Activated T-cell treated with anti-CD3 and anti-CD28 coated beads for 24 hours (primary cell): ENCODE measurements at places on chromosomes 4 and X.
A peak's percentile ranks its signal among the peaks of the same experiment; 100 is the strongest.

DNA sequence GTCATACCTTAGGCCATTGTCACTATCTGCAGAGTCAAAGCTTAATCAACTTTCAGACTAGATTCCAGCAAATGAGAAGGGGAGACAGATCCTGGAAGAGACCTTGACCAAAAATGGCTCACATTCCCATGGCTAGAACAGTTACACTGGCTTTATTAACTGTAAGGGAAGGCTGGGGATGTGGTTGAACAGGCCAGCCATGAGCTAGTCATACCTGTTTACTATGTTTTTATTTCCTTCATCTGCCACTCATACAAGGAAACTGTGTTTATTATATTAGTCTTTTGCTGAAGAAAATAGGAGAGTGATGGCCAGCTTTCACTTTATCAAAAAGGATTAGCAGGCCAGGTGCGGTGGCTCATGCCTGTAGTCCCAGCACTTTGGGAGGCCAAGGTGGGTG lies 319.7 kb downstream of the RAPGEF2 start:
- DNase-seq = no peak

DNA sequence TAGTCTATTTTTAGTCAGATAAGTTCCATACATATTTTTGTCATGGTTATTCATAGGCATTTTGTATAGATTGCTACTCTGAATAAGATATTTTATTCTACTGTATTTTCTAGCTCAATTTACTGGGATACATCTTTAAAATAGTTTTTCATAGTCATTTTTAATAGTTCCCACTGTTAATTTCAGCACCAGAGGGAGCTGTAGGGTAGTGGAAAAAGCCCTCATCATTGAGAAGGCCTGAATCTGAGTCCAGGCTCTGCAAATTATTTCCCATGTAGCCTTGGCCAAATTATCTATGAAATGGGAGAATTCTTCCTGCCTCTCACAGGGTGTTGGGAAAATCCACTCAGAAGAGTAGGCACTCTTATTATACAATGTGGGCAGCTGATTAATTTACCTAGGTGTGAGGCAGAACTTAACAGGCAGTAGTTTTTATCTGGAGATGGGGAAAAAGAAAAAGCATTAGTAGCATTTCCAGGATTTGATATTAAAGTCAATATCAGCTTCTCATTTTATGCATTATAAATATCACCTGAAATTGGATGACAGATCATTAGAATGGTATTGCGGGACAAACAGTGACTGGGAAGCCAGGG lies 102.9 kb upstream of the PAQR3 start:
- DNase-seq = no peak

DNA sequence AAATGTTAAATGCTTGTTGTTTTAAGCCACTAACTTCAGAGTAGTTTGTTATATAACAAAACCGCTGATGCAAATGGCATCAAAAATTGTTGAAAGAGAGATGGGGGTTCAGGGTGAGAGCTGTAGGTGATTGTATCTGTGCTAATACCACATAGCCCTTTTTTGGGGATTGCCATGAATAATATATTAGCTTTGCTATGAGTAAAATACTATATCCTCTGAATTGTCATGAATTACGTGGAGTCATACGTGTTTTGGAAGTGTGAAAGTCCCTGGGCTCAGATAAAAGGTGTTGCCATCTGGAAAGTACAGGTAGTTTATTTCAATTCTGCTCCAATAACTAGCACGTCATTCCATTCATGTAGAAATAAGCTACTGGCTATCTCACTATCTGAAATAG lies 30.6 kb downstream of the DYNLT3 start:
- DNase-seq = no peak

DNA sequence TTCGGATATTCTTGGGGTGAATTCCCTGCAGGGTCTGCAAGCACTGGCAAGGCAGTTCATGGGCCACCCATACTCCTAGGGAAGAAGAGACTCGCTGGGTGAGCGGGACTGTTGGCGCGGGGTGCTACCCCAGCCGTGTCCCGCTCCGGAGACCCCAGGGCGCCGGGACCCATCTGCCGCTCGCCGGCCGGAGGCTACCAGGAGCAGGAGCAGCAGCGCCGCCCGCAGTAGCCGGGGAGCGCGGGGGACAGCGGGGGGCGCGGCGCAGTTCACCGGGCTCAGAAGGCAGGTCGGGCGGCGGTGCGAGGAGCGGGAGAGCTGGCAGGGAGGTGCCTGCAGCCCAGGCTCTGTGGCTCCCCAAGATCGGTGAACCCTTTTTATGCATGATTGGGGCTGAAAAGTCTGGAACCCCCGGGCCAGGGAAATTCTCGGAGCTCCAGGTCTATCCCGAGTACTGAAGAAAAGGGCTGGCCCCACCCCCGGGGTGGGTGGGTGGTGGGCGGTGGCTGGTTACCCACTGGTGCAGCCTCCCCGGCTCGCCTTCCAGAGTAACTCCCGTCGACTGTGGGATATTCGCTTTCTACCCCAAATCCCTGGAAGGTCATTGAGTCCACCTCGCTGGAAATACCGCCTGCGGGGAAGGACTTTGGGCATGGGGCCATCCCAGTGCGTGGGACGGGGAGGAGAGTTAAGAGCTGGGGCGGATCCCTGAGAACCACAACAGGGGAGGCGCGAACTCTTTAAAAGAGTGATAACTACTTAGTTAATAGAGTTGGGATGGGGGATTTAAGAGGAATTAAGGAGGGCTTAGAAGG lies 37.6 kb downstream of the PF4 start:
- no peak for DNase-seq

DNA sequence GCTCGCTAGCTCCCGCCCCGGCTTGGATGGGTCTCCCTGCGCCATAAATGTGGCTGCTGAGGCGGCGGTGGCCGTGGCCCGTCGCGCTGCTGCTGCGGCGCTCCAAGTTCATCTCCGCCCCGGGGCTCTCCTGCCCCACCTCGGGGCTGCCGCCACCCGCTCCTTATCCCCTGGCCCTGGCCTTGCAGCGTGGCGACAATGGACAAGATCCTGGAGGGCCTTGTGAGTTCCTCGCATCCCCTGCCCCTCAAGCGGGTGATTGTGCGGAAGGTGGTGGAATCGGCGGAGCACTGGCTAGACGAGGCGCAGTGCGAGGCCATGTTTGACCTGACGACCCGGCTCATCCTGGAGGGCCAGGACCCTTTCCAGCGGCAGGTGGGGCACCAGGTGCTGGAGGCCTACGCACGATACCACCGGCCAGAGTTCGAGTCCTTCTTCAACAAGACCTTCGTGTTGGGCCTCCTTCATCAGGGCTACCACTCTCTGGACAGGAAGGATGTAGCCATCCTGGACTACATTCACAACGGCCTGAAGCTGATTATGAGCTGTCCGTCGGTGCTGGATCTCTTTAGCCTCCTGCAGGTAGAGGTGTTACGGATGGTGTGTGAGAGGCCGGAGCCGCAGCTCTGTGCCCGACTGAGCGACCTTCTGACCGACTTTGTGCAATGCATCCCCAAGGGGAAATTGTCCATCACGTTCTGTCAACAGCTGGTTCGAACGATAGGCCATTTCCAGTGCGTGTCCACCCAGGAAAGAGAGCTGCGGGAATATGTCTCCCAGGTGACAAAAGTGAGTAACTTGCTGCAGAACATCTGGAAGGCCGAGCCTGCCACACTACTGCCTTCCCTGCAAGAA lies 763 bp downstream of the USP38 start:
- DNase-seq = peak; percentile 5

- no peak for DNase-seq
Observed at GRCh38 chr4:87052615-87053014, 117.8 kb downstream of the AFF1 start.

DNA sequence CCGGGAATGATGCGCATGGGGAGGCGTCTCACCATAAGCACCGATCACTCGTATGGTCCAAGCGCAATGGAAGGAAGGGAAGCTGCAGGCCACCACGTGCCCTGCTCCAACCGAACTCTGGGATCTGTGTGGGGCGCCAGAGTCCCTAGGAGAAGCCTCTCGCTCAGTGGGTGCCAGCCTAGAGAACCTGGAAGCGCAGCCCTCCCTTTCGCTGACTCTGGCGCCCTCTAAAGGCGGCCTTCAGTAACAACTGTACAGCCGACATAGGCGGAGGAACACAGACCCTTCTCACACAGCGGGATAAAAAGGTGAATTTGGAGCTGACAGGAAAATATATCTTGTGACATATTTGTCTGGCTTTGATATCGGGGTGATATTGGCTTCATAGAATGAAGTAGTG lies 76.0 kb downstream of the INTS6L start:
- peak; percentile 23 for DNase-seq

DNA sequence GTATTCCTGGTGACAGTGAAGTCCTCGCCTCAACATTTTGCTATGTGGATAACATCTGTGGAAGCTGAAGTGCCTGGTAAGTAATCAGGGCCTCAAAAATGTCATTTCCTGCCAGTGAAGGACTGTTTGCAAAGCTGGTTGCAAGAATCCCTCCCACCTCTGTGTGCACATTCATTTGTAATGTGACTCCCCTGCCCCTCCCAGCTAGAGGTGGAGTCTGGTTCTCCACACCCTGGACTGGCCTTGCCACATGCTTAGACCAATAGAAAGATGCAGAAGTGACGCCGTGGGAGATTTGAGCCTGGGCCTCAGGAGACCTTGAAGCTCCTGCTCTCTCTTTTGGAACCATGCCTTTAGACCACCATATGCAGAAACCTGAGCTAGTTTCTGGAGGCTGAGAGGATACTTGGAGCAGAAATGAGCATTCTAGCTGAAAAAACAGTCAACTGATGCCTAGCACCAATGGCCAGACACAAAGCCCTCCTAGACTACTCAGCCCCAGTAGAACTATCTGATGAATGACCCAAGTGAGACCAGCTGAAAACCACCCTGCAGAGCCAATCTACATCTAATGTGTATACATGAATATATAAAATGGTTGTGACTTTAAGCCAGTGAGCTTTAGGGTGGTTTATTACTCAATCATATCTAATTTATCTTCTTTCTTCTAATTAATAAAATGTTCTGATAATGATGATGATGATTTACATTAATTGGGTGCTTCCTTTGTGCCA lies 47.8 kb upstream of the CRMP1 start:
- DNase-seq = no peak
